Omental fat pad (tissue), 4 donors: ENCODE measurements at places on chromosomes 2 and 18.

- DNase-seq, result no peak
Measured at GRCh38 chr2:118779362-118779761, 68.1 kb downstream of the EN1 start.

DNA sequence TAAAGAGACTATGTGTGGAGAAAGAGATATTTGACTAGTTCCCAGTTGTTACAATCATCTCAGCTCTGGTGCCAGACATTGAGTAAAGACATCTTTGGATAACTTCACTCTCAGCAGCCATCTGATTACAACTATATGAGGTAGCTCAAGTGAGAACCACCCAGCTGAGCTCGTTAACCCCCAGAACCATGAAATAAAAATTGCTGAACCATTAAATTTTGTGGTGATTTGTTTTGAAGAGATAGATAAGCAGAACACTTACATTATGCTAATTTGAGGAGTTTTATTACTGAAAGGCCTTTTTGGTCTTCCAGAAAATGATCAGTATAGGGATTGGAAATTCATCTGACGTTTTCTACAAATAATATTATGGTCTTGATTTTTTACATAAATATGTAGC, 101.1 kb downstream of the PMS1 start:
- no peak for DNase-seq

GRCh38 chr2:154402213-154402612, 296.3 kb upstream of the KCNJ3 start:
- no peak for DNase-seq

GRCh38 chr2:200219309-200220113, 87.0 kb upstream of the SPATS2L start:
- DNase-seq, result no peak

DNA sequence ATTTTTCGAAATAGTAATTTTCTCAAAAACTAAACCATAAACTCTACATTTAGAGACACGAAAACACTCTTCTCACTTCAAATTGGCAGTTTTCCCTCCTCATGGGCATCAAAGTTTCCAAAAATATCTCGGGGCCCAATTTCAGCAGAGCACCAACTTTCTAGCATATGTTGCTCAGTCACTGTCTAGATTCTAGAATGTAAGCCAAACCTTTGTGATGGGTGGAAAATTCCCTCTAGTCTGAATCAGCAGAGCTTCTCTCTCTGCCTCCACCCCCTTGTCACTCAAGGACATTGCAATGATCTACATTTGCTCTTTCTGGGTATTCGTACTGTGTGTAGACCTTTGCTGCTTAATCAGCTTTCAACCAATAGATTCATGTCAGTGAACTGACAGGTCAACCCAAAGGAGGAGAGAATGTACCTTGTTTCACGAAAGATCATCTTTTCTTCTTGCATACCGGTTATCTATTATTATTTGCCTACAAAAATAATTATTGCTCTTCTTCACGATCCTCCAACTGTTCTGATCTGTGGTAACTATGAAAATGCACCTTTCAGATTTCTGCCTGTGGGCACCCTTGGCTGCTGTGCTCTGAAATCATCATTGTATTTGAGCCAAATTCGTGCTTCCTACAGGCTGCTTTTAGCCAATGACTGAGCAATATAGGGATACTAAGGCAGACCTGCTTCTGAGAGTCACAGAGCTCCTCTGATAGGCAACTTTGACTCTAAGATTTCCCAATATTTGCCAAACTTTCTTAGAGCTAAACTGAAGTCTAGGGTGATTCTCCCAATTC, 38.7 kb upstream of the GLS start:
- no peak for DNase-seq

GRCh38 chr2:13212115-13212514, 495.4 kb downstream of the TRIB2 start:
- DNase-seq, result no peak

DNA sequence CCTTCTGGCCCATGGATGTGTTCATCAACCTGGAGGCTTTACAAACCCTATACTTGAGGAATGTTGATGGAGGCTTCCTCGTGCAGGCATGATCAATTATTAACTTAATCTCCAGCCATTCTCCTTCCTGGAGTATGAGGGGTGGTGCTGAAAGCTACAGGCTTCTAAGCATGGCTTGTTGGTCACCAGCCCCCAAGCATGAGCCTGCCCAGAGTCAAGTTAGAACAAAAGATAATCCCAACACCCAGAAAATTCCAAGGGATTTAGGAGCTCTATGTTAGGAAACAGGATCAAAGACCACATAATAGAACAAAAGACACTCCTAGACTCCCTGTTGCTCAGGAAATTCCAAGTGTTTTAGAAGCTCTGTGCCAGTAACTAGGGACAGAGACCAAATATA, 63.1 kb downstream of the FAM171B start:
- no peak for DNase-seq

DNA sequence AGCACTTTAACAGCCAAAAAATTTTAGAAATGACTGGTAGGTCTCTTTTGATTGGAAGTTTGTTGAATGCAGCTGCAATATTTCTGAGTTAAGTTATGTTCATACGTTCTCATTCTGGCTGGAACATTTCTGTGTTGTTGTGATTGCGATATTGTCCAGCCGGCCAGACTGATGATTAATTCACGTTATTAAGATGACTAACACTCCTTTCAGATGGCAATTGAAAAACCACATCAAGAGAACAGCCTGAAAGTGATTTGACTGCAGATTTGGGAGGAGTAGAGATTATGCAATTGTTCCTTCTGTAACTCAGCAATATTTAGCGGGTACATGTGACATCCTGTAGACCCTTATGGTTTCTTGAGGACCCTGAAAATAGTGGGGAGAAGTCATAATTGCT, 133.7 kb downstream of the FBXO15 start:
- no peak for DNase-seq

- DNase-seq, result no peak
Measured at GRCh38 chr2:152925547-152926448, 207.4 kb downstream of the ARL6IP6 start.

DNA sequence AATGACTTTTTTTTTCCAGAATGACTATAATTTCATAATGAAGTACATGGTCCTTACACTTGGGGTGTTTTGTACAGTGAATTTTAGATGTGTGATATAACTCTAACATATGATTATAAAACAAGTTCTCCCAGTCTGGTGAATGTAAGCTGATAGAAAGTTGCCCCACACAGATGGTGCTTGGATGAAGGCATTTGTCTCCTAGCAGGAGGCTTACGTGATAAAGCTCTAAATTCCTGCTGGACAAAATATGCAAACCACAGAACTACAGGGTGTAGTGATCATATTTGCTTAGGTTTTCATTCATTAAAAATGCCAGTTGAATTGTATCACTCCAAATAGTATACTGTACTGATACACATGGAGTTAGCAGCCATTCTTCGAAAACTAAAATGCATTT, 85.5 kb downstream of the DSC3 start:
- DNase-seq, result no peak

DNA sequence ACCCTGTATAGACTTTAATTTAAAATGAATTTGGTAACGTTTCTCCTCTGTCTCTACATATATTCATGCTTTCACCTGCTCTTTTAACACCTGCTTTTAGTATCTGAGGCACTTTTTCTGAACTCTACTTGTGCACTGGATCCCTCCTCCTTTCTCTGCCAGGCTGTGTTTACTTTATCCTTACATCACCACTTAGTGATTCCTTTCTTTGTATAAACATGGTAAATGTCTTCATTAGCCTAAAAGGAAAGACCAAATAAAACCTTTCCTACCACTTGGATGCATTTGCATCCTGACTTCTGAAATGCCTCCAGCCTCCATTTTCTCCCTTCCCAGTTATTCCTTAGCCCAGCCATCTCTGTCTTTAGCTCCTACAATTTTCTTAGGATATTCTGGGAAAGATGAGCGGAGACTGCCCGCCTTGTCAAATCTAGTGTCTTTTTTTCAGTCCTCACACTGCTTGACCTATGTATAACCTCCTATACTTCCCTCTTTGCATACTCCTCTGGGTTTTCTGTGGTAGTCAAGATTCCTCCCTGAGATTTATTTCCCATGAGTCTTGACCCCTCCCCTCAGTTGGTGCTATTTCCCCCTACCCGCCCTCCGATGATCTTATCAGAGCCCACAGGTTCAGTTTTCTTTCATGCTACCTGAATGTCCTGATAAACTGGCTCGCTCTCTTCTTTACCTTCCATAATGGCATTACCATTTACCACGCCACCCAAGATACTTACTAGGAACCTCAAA, 44.8 kb downstream of the REL start:
- DNase-seq, result no peak

GRCh38 chr2:178066324-178066723, 6.3 kb downstream of the PDE11A start:
- DNase-seq, result no peak
